ENCODE measurements at places on chromosomes 12 and 14.

GRCh38 chr12:111121840-111122239 is 201.5 kb upstream of the MYL2 start:
- no peak for DNase-seq

DNA sequence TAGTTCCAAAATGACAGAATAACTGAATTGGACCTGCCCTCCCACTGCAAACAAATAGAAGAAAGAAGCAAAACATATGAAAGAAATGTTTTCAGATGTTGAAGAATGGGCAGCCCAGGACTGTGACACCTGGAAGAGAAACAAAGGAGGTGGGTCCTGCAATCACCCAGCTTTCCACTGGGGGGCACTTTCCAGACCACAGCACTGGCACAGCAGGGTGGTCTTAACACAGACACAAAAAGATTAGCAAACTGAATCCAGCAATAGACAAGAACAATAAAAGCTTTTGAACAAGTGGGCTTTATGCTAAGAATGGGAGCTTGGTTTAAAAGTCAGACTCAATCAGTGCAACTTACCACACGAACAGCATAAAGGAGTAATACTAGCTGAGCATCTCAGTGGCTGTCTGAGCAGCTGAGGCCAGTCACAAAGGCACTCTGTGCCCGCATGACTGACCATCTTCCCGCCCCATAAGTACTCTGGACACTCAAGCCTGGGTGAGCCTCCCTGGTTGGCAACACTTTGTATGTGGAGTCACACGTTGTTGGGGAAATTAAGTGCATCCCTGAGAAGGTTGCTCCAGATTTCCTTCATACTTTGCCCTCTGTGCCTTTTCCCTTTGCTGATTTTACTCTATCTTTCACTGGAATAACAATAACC is 27.7 kb downstream of the JKAMP start:
- no peak for DNase-seq

DNA sequence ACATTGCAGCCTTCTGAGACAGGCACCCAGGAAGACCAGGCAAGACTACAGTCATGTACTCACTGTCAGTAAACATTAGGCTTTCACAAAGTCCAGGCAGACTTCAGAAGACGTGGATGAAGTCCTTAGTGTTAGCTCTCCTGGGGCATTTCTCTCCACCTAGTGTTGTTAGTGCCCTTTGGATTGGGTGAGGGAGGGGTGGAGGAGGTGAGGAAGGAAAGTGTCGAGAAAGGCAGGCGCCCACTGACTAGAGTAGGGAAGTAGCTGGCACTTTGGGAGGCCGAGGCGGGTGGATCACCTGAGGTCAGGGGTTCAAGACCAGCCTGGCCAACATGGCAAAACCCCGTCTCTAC is 20.2 kb downstream of the TMEM229B start:
- no peak for DNase-seq

- peak; percentile 50 for DNase-seq
Measured at GRCh38 chr14:23327947-23328744, 6.9 kb downstream of the PABPN1 start.

GRCh38 chr12:108685469-108686260 is 45.7 kb downstream of the CORO1C start:
- DNase-seq = no peak

GRCh38 chr14:86038387-86039042 is 508.6 kb downstream of the FLRT2 start:
- no peak for DNase-seq

DNA sequence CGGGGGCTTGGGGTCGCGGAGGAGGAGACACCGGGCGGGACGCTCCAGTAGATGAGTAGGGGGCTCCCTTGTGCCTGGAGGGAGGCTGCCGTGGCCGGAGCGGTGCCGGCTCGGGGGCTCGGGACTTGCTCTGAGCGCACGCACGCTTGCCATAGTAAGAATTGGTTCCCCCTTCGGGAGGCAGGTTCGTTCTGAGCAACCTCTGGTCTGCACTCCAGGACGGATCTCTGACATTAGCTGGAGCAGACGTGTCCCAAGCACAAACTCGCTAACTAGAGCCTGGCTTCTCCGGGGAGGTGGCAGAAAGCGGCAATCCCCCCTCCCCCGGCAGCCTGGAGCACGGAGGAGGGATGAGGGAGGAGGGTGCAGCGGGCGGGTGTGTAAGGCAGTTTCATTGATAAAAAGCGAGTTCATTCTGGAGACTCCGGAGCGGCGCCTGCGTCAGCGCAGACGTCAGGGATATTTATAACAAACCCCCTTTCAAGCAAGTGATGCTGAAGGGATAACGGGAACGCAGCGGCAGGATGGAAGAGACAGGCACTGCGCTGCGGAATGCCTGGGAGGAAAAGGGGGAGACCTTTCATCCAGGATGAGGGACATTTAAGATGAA is 630 bp downstream of the FOS start:
- DNase-seq = peak; percentile 41

GRCh38 chr14:76891391-76891790 is 65.2 kb downstream of the LRRC74A start:
- no peak for DNase-seq

- DNase-seq = no peak
Measured at GRCh38 chr12:54708826-54709225, 60.7 kb upstream of the DCD start.

DNA sequence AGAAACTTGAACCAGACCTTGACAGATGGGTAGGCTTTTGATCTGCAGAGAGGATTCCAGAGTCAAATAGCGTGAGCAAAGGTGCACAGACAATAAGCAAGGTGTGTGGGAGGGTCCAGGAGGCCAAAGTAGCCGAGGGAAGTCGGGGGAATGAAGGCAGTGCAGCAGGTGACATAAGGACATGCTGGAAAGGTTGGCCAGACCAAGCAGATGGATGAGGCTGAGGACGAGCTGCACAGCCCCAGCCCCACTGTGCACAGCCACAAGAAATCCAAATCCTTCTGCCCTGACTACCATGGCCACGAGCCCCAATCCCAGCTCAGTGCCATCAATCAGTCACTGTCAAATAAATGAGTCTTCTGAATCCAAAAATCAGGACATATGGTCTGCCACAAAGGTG is 5.4 kb downstream of the TTC7B start:
- no peak for DNase-seq

DNA sequence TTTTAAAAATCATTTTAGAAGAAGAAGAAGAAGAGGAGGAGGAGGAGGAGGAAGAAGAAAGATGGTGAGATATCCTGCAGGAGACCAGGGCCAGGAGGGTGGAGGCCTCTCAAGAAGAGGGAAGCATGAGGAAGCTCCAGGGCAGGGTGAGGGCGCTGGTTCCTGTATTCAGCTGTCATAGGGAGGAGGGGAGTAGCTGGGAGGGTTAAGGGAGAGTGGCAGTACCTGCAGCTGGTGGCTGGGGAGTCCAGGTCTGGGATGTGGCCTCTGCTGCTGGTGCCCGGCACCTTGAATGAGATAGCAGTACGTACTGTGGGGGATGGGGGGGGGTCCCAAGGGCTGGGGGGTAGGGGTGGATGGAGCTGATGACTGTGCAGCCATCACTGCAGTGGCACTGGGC is 9.8 kb downstream of the RBP5 start:
- no peak for DNase-seq

- no peak for DNase-seq
Measured at GRCh38 chr12:125187148-125187745, 122.0 kb downstream of the AACS start.

GRCh38 chr14:67059596-67059995 is 129.6 kb upstream of the GARIN2 start:
- no peak for DNase-seq

GRCh38 chr12:32230613-32230993 is 124.0 kb downstream of the BICD1 start:
- DNase-seq = no peak

GRCh38 chr14:97584528-97584927 is 787.3 kb downstream of the VRK1 start:
- no peak for DNase-seq

GRCh38 chr12:124774054-124774461 is 89.6 kb downstream of the SCARB1 start:
- no peak for DNase-seq

- DNase-seq = no peak
Measured at GRCh38 chr12:120237360-120238171, 28.0 kb downstream of the PXN start.

GRCh38 chr12:24373004-24373403 is 423.5 kb upstream of the SOX5 start:
- DNase-seq = no peak

DNA sequence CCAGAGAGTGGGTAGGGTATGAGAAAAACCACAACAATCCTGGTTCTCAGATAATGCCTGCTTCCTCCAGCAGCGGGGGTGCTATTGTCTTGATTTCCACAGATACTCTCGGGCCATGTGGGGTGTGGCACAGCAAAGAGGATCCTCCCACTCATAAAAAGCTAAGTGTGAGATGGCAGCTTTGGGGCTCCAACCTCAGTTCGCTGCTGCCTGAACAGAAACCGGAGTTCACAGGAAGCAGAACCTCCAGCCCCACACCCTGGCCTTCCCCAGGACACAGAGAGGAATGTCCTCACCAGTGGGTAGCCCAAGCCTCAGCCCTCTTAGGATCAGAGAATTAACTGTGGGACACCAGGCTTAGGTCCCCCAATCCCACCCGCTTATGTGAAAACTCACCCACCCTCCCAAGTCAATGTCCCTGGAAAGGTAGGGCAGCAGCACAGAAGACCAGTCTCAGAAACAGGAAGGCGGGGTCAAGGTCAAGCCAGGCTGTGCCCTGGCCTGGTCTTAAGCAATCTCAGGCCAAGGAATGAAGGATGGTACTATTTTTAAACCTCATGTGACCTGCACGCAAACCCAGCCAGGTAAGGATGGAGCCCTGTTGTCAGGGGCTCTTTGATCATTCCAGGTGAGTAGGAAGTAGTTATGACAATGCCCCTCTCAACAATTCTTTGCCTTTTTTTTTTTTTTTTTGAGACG is 9.0 kb downstream of the KCTD10 start:
- no peak for DNase-seq

- no peak for DNase-seq
Measured at GRCh38 chr12:65492998-65493912, 214.8 kb downstream of the MSRB3 start.

GRCh38 chr12:132736913-132737312 is 24.7 kb downstream of the ANKLE2 start:
- no peak for DNase-seq

- no peak for DNase-seq
Measured at GRCh38 chr14:101022121-101022520, 118.6 kb upstream of the RTL1 start.

- DNase-seq = no peak
Measured at GRCh38 chr14:50786751-50787464, 44.1 kb downstream of the NIN start.

DNA sequence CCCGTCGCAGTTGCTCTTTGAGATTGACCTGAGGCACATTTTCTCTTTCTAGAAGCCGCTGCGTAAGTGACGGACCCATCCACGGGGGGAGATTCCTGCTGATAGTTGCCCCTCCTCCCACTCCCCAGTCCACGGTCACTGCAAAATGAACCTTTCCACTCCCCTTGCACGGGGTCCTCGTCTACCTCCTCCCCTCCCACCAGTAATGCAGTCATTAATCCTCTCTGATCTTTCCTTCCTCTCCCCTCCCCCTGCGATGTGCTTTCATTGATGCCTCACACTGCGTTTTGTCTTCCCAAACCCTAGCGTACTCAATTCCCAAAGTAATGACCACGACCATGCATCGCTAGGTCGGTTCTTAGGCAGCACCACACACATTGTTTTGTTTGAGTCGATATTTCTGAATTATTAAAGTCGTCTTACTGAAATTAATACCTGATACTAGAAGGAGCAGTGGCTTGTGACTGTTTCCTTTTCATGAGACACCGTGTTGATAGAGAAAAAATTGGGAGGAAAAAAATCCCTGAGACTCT is 857 bp downstream of the ETNK1 start:
- DNase-seq = peak; percentile 15

DNA sequence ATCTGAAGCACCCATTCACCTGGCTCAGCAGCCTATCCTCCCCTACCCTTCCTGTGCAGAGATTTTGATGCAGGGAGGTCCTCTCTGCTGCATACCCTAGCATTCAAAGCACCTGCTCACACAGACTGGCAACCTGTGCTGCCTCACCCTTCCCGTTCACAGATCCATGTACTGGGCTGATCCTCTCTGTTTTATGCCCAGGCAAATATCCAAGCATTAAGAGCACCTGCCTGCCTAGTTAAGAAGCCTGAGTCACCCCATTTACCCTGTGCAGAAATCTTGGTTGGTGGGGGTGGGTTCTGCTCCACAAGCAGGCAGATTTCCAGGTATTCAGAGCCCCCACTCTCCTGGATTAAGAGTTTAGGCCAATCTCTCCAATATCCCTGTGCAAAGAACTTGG is 8.4 kb downstream of the TAS2R13 start:
- DNase-seq = no peak

DNA sequence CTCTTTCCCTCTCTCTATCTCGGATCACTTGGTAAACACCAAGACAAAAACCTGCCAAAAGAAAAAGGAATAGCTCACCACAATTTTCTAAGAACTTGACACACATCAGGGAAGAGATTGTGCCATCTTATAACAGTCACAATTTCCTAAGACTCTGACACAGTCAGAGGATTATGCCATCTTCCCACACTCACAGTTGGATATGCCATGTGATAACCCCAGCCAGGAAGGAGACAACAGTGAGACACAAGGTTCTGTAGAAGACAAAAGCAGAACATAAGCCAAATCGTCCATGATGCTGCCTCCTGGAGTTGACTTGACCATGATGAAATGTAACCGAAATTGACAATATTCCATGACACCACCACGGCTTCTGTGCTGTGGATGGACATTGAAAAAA is 2.8 kb upstream of the CLEC9A start:
- DNase-seq = no peak

- no peak for DNase-seq
Measured at GRCh38 chr12:52230364-52231281, 2.4 kb upstream of the KRT7 start.

GRCh38 chr12:19304149-19304750 is 135.0 kb upstream of the AEBP2 start:
- no peak for DNase-seq

DNA sequence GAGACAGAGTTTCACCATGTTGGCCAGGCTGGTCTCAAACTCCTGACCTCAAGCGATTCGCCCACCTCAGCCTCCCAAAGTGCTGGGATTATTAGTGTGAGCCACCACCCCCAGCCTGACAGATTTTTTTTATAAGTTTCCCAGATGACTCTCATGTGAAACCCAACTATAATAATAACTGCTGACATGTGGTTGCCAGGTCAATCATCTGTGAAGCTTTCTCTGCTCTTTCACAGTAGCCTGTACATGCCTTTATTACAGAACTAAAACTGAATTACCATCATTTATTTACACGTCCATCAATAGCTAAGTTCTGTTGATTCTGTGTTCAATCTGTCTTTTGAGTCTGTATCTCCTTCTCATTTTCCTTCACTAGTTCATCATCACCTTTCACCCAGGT is 218.5 kb downstream of the RPS29 start:
- DNase-seq = no peak

- no peak for DNase-seq
Measured at GRCh38 chr12:47270782-47271664, 191.3 kb upstream of the AMIGO2 start.
